ENCODE measurements at places on chromosomes 12 and 14.
A peak's percentile ranks its signal among the peaks of the same experiment; 100 is the strongest.

GRCh38 chr12:65126482-65126881, 5.4 kb upstream of the WIF1 start:
- no peak for DNase-seq

DNA sequence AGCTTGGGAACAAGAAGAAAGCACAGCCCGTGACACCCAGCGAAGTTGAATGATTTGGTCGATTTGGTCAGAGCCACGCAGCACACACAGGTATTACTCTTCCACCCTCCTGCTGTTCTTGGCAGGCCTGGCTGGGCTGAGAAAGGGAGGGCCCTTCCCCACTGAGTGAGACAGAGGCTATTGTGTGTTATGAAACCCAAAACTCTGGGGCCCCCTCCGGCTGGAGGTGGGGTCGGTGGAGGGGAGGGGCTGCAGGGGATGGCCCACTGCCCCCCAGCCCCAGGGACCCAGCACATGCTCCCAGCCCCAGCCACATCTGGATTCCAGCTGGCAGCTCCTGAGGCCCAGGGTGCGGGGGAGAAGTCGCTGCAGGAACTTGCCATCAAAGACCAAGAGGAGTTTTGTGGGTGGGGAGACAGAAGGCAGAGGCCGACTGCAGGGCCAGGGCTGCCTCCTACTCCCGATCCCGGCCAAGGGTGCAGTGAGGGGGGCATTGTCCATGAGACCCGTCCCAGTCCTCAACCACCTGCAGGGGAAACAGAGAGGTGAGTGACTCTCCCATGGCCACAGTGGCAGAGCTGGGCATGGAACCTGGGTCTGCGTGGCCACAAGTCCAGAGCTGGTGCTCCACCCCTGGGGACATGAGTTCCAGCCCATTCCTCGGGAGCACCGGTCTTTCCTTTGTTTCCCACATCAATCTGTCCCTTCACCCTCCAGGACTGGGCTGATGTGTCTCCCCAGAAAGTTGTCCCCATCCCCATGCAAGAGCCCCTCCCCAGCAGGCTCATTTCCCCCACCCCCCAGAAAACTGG, 8.7 kb downstream of the TMEM119 start:
- peak; percentile 26 for DNase-seq

GRCh38 chr14:38078393-38078792, 129.3 kb upstream of the SSTR1 start:
- no peak for DNase-seq

GRCh38 chr12:67069451-67070306, 199.5 kb upstream of the CAND1 start:
- peak; percentile 79 for DNase-seq

DNA sequence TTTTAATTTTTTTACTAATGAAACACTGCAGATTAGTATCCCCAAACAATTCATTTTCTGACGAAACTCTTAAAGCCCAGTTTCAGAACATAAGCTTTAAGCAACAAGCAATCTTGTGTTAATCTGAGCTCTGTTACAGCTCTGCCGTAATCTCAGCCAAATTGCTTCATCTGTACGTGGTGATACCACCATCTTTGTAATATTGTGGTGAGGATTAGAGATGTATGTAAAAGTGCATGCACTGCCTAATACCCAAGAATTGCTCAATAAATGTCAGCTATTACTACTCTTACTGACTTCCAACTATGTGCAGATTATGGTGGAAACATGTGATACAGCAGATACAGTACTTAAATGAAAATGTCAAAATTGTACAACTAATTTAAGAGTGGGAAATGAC, 1.8 kb downstream of the AKAP5 start:
- DNase-seq: no peak

- DNase-seq: no peak
Observed at GRCh38 chr14:74583689-74584434, 28.2 kb downstream of the LTBP2 start.

DNA sequence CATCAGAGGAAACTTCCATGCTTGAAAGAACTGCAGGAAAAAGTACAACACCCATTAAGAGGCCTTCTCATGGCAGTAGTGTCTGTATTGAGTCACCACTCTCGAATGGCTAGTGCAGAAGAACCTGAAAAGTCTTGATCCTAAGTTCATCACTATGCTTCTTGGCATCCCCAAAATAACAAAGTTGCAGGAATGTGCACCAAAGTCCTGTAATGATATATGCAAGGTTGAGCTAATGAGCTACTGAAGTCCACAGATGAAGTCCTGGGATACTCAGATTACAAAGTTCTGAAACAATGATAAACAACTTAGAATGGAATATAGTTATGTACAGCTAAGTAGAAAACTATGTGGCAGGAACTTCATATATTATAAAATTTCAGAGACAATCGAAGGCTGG, 545.4 kb downstream of the FOXG1 start:
- no peak for DNase-seq

Data from D341Med (cell line).